Right cardiac atrium (tissue), 5 donors: ENCODE measurements at places on chromosomes 12 and 14. TPM values are rescaled to one million over a fixed set of nuclear protein-coding genes. Genes with fewer than 3 reads are reported as not detected.

GRCh38 chr12:24952389-24952788, 3.5 kb upstream of the BCAT1 start:
- no peak for DNase-seq

- no peak for DNase-seq
Measured at GRCh38 chr12:98388126-98388525, 127.3 kb upstream of the TMPO start.

GRCh38 chr14:98444077-98444476, 827.9 kb downstream of the BCL11B start:
- DNase-seq = no peak

DNA sequence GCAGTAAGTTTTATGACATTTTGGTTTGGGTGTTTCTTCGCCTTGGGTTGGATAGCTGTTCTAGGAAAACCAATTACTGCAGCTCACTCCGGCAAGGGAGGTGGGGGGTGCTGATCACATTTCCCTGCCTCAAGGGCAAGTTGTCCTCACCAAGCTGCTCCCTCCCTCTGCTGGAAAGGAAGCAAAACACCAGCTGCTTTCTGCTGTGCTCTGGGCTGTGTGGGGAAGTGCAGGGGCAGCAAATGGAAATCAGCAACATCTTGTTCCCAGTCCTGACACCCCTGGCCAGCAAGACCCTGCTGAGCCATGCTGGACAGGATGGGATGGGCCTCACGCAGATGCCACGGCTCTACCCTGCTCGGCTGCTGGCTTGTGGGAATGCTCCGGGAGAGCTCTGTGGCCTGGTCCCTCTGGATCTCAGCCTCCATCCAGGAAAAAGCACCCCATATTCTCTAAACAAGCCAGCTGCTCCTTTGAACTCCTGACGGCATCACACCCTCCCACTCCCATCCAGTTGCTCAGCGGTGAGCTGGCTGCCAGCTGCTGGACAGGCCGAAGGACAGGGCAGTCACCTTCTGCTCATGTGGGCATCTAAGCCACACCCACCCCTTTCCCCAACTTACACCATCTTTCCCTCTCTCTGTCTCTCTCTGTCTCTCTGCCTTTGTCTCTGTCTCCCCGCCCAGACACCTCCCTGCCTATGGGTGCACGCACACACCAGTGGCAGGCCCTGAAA, 52.4 kb upstream of the EIF5 start:
- DNase-seq = peak; percentile 64

GRCh38 chr12:63521706-63522105, 146.6 kb downstream of the DPY19L2 start:
- no peak for DNase-seq

- DNase-seq = no peak
Measured at GRCh38 chr12:100724071-100724470, 70.5 kb upstream of the ANO4 start.

DNA sequence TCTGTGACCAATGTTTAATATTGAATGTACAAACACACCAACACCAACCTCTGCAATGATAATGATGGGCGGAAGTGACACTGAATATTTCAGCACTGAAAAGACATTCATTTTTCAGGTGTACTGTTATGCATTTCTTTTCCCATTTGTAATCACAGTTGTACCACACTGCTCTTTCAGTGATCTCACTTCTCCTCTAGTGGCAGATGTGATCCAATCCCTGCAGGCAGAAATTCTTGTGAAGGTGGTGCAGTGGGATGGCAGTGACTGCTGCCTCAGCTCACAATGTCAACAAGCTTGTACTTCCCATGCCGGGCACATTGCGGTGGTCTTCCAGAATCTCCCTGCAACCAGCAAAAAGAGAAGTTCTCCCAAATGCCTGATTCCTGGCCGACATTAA, 23.0 kb upstream of the ERGIC2 start:
- no peak for DNase-seq

- no peak for DNase-seq
Measured at GRCh38 chr14:34691206-34691605, 23.2 kb downstream of the CFL2 start.

- no peak for DNase-seq
Measured at GRCh38 chr14:60654334-60654821, 5.1 kb upstream of the SIX1 start.

DNA sequence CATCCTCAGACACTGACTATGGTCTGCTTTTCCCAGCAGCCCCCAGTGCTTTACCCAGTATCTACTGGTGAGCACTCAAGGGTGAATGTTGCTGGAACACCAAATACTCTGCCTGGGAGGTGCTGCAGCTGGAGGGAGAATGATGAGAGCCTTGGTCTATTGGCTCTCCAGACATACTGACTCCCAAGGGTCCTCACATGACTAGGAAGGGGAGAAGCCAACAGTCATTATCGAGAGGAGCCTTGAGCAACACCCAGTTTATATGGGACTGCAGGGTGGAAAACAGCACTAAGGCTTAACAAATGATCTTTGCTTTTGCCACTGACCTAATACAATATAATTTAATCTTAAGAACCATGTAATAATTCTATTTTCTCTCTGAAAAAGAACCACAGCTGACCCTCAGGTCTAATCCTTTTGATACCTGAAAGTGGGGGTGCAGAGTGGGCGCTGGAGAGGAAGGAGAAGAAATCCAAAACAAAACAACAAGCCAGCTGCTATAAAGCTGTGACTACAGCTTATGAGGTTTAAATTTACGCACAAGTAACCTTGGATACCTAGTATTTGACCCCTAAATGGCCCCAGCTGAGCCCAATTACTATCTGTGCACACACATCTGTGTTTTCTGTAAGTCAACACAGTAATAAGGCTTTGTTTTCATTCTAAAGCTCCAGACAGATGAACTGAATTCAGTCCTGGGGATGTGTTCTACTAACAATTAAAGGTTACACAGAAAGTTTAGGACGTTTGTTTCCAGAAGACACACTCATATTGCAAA, 107.8 kb upstream of the GRIP1 start:
- DNase-seq = no peak

DNA sequence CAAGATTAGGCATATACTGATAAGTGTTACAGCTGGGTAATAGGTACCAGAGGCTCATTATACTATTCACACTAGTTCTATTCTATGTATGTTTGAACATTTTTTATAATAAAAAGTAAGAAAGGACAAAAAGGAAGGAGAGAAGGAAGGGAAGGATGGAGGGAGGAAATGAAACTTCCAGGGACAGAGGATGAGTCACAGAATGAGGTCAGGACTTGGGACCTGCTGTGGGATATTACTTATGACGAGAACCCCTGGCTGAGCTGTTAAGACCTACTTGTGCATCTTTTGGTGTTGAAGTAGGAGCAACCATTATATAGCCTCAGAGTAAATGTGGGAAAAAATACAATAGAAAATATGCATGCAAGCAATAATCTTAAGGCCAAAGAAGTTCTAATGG, 16.7 kb upstream of the TMEM260 start:
- DNase-seq = no peak

GRCh38 chr14:45242706-45243105, 10.3 kb downstream of the MIS18BP1 start:
- no peak for DNase-seq

DNA sequence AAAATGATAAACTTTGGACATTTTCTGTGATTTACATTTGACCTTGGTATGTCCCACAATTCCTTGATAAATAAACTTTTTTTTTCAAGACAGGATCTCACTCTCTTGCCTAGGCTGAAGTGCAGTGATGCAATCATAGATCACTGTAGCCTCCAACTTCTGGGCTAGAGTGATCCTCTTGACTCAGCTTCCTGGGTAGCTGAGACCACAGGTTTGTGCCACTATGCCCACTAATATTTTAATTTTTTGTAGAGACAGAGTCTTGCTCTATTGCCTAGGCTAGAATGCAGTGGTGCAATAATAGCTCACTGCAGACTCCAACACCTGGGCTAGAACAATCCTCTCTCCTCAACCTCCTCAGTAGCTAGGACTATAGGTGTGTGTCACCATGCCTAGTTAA, 79.1 kb upstream of the PTGDR start:
- DNase-seq = no peak

DNA sequence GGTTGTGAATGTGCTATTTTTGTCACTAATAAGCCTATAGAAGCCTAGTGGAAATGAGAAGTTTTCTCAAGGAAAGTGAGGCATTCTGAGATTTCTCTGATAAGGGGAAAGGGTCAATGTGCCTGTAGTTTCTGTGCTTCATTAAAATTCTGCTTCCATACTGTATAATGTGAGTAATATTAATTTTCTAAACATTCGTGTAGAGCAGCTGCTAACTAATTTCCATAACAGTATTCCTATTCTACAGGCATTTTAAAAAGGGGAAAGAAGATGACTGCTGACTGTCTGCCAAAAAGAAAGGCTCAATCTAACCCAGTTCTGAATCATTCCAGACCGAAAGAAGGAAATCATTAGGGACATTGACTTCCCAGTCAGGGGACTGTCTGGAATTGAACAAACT, 293.3 kb upstream of the TMPO start:
- no peak for DNase-seq

GRCh38 chr12:124676714-124677462, 109.5 kb upstream of the NCOR2 start:
- no peak for DNase-seq

DNA sequence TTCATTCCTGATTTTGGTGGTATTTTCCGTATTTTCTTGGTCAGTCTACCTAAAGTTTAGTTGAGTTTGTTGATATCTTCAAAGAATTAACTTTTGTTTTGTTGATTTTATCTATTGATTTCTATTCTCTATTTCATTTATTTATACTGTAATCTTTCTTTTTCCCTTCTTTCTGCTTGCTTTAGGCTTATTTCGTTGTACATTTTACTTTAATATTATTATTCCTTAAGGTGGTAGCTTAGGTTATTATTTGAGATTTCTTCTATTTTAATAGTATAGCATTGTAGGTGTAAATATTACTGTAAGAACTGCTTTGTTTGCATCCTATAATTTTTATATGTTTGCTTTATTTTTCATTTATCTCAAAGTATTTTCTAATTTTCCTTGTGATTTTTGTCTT, 21.4 kb upstream of the KLRF1 start:
- no peak for DNase-seq

- no peak for DNase-seq
Measured at GRCh38 chr14:97387252-97387874, 590.2 kb downstream of the VRK1 start.

DNA sequence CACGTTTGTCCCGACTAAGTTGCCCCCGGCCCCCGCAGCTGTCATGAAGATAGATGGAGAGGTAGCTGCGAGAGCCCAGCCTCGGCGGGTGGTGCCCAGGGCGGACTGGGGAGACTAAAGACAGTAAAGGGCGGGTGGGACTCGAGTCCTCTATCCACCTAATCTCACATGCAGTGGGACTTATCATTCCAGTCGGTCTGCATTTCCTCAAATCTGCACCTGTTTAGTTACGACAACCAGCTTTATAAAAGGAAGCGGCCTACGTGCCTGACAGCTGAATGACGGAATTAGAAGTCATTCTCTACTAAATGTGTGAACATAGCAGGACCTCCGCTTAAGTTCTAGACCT, 109.8 kb upstream of the EGLN3 start:
- DNase-seq = no peak

DNA sequence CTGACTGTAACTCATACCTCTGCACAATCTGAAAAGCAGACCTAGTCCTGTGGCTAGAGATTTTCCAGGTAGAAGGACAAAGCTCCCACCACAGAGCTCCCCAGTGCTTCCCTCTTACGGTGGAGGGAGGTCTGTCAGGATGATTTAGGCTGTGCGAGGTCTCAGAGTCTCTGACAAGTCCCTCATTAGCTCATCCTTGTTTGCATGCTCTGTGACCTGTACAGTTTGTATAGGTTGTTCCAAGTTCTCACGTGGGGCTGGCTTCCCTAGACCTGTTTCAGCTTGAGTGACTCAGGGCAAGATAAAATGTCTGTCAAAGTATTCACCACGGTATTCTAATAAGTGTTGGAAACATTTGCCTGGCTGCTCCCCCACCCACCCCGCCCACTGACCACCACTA, 34.8 kb downstream of the ASCL1 start:
- DNase-seq = no peak

- no peak for DNase-seq
Measured at GRCh38 chr12:22299294-22299912, 35.1 kb downstream of the ST8SIA1 start.

GRCh38 chr12:26378711-26379110, 183.3 kb downstream of the SSPN start:
- DNase-seq = no peak

- no peak for DNase-seq
Measured at GRCh38 chr12:88752183-88752582, 171.9 kb upstream of the KITLG start.

DNA sequence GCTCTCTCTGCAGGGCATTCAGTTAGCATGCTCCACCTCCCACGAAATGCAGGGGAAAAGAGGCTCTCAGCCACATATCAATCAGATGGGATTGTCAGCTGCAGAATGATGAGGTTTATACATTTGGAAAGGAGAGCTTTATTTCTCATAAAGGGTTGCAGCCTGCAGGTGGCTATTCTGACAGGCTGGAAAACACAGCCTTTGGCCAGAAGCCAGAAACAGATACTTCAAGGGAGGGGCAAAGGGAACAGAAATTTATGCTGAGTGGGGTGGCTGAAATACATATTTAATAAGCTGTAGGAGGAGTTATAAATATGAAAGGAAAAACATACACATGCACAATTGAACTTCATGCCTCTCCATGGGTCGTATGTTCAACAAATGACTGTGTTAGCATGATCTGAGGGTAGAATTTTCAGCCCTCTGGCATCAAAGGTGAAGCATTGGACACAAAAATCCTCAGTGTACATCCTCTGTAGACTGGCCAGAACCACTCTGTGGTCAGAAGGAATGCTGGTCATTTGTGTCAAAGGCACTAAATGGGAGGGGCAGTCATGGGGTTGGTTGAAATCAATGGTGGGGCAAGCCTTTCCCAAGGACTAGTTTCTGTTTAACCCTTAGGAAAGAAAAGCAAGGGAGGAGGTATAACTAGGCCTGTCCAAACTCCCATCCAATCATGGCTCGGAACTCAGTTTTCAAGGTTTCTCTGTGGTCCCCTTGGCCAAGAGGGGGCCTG, 62.4 kb downstream of the TMX1 start:
- no peak for DNase-seq

- DNase-seq = no peak
Measured at GRCh38 chr14:92507174-92507768, 6.3 kb upstream of the RIN3 start.

GRCh38 chr14:103169954-103170353, 46.7 kb downstream of the TNFAIP2 start:
- DNase-seq = no peak

GRCh38 chr14:96844857-96845570, 47.8 kb downstream of the VRK1 start:
- no peak for DNase-seq

- DNase-seq = no peak
Measured at GRCh38 chr12:9364224-9365176, 156.3 kb upstream of the PZP start.

GRCh38 chr12:81203671-81204204, 125.9 kb downstream of the ACSS3 start:
- DNase-seq = no peak

The ENDOU gene
- total RNA-seq = 0.86 TPM

The PTPRR gene
- total RNA-seq = 0.62 TPM

The TRHDE gene
- 7.0 TPM for total RNA-seq

The GPR135 gene
- total RNA-seq = 4.8 TPM

The C12orf54 gene
- total RNA-seq = not detected

The COCH gene
- total RNA-seq = 1.8 TPM

The DIO2 gene
- 0.59 TPM for total RNA-seq

The FOXN4 gene
- total RNA-seq = not detected
